ENCODE measurements at places on chromosomes 3 and 15.

- DNase-seq, result no peak
These were observed 38.5 kb upstream of the FOXP1 start for GRCh38 chr3:71621825-71622537.

GRCh38 chr3:58743296-58743695 is 76.7 kb upstream of the FAM3D start:
- no peak for DNase-seq

DNA sequence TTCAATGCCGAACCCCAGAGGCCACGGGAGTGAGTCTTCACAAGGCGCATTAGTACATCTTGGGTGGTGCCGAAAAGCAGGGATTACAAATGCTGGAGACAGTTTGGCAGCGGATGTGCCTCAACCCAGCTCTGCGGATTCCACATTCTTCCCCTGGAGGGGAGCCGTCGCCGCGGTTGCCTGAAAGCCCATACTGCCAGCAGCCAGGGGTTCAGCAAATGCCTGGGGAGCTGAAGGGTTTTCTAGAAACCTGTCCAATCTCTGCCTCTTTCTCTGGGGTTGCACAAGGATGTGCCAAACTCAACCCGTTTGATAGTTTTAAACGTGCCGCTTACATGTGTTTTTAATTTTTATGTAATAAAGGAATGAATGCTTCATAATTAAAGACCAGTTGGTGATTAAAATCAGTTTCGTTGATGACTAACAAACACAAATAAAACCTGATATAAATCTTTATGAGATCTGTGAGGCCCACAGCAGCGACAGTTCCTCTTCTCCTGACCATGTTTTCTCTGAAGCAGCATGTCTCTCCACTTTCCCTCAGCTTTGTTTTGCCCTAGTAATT is 74.6 kb upstream of the LEKR1 start:
- DNase-seq, result no peak

DNA sequence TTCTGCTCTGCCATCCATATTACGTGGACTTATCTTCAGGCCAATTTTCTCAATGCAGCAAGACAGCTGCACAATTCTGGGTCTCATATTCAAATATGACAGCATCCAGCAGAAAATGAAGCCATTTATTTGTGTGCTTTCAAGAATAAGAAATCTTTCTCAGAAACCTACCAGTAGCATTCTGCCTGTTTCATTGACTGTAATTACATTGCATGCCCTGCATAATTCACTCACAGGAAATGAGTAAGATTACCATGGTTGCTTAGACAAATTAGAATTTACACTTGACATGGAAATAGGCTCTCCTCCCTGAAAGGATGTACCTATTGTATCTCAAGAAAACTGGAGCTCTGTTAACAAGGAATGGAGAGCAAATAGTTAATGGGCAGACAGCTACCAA is 346.6 kb upstream of the DCBLD2 start:
- no peak for DNase-seq

DNA sequence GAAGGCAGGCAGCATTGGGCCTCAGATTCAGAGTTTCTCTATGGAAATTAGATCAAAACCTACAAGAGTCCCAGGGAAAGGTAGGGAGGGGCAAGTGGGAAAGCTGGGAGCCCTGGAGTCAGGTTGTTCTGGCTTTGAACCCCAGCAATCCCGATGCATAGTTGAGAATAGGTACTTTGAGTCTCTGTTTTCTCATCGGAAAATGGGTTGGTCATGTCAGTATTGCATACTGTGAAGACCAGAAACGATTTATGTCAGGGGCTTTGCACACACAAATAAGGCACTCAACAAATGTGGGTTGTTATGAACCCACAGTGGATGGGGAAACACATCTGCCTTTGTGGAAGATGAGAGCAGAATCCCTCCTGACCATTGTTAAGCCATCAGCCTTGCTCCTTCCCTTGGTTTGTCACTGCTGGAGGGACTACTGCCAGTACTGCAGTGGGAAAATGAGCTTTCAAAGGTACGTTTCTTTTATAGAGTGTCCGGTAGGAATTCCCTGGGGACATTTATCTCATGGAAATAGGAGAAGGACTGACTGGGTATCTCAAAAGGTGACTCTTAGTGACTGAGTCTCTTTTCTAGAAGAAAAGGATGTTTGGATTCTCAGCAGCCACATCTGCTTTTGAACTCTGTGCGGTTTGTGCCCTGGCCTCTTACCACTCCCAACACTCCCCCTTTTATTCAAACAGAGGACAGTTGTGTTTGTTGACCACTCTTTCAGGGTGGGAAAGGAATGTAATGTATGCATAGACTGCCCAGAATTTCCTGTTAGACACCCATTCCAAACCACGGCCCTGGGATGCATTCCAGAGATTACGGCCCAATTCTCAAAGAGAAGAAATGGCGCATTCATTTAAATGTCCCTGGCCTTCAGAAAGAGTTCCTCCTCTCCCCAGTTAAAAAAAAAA is 54.6 kb upstream of the VILL start:
- no peak for DNase-seq

DNA sequence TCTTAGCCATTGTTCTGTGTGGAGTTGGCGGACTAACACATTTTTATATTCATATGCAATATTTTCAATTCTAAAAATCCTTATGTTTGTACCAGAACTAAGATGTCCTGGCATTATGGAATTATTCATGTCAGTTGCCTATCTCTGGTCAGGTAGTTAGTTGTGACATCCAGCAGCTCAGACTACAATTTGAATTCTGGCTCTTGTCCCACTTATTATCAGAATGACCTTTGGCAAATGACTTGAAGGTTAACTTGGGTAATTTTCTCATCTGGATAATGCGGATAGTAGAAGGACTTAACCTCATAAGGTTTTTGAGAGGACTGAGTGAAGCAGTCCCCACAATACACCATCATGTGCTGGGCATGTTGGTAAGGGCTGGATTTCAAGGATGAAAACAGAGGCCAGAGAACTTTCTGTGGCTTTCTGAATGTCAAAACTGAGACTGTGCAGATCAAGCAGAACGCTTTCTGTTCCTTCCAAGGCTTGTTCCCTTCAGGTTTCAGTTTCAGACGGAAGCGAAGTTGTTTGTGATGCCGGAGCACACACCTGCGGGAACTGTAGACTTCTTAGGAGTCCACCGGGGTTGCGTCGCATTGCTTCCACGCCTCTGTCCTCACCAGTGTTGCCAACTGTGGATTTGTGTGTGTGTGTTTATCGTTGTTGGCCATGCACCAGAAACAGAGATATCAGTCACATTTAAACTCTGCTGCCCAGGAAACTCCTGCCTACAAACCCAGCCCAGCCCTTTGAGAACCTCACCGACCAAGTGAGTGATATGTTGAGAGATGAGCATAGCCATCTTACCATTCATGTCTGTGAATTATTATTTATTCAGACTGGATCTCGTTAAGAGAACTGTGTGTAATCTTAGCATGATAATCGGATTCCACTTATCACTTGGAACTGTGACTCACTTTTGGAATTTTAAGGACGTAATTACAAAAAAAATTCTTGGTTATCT is 76.0 kb downstream of the PTPRG start:
- DNase-seq, result no peak

DNA sequence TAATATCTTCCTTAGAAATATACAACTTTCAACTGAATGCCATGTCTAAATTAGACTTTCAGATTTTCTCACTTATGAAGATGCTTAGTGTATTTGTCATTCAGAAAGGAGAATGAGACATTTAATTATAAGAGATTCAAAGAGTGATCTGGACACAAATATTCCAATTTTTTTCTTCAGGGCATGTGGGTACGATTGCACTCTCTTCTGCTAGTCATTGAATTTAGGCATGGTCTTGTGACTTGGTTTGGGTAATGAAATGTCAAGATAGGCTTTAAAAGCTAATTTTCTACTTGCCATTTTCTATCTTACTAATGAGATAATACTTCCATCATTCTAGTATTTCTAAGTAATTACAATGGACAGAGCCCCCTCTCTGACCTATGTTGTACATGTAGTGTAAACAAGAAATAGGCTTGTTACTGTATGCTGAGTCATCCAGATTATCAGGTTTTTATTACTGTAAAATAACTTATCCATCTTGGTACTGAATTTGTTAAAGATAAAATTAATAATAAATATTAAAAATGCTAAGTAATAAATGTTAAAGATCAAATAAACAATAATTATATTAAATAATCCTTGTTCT is 770.8 kb upstream of the BCHE start:
- DNase-seq, result no peak

DNA sequence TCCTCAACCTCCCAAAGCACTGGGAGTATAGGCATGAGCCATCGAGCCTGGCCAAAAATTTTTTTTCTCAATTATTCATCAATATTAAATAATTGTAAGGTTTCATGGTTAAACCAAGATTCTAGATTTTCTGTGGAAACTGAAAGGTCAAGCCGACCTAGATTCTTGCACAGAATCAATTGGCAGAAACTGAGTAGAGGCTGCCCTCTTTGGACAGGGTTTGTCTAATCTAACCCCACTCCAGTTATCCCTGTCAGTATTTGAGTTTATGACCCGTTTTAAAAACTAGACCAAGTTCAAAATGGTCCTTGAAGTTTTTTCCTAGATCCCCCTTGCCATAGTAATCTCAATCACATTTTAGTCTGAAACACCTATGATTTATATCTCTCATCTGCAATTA is 8.6 kb upstream of the ADAM10 start:
- DNase-seq, result no peak

DNA sequence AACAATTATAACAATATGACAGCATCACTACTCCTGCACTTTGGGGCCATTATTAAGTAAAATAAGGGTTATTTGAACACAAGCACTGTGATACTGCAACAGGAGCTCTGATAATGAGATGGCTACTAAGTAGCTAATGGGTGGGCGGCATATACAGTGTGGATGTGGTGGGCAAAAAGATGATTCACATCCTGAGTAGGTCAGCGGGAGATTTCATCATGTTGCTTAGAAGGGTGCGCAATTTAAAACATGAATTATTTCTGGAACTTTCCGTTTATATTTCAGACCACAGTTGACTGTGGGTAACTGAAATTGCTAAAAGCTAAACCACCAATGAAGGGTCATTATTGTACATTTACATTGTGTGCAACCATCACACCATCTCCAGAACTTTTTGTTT is 42.3 kb downstream of the FBXO22 start:
- no peak for DNase-seq

DNA sequence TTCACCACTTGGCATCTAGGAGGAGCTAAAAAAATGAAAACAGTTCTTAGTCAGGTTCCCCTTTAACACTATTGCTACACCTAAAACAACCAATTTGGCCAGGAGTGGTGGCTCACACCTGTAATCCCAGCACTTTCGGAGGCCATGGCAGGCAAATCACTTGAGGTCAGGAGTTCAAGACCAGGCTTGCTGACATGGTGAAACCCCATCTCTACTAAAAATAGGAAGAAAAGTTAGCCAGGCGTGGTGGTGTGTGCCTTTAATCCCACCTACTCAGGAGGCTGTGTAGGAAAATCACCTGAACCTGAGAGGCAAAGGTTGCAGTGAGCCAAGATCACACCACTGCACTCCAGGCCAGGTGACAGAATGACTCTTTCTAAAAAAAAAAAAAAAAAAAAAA is 124.1 kb downstream of the DGKG start:
- no peak for DNase-seq

DNA sequence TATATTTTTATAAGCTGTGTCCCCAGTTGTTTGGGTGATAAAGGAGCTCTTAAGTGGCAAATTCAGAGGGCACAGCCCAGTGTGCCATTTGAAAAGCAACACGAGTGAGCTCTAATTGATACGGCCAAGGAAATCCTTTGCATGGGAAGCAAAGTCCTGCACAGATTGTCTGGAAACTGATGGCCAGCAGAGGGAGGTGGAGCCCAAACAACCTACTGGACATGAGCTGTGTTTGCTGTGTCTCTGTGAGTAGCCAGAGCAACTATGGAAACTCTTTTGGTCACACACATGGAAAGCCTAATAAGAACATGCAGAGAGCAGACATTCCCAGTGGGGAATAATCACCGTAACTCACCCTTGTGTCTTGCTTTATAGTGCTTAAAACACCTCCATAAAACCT is 24.4 kb downstream of the ONECUT1 start:
- DNase-seq, result no peak

DNA sequence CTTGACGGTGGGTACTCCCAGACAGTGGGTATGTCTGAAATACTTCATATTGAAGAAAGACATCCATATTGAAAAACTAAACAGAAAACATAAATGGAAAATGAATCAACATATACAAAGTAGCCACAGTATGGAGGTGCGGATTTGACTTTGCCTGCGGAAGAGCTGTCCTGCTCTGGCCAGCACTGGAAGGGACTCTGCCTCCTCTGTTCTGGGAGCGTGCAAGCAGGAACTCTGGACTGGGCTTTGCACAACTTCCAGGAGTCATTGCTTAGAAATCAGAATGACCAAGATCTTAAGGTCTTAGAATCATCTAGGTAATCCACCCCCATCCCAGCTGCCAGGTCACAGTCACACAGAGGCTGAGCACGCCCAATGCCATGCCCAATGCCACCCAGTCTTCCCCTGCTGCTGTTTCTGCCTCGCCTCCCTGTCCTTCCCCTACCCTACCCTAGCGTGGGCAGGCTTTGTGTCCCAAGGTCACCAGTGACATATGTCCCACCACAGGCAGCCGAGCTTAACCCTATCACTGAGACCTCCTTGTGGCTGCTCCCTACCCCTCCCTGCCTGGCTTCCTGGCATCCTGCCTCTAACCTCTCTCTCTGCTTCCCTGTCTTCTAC is 36.3 kb downstream of the CDC25A start:
- no peak for DNase-seq

GRCh38 chr3:143848704-143849103 is 436 bp upstream of the SLC9A9 start:
- DNase-seq, result no peak

DNA sequence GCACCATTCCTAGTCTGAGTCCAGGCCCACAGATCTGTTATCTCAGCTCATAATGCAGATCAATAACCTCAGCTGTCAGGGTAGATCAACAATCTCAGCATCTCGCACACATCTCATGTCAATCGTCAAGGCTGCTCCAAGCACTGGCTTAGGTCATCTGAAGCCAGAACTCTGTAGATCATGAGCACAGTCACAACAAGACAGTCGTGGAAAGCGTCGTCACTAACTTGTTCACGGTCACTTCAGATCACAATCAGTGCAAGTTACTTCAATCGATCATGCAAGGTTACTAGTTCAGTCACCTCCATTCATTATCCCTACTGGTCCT is 71.8 kb downstream of the RBPMS2 start:
- no peak for DNase-seq

GRCh38 chr15:100341239-100341749 is 481 bp downstream of the ADAMTS17 start:
- no peak for DNase-seq

- no peak for DNase-seq
These were observed 248.0 kb upstream of the LYSMD4 start for GRCh38 chr15:99981191-99981647.

GRCh38 chr3:186254676-186255650 is 107.1 kb downstream of the DGKG start:
- DNase-seq, result no peak
